ENCODE measurements at places on chromosomes 11 and 22. TPM values are rescaled to one million over a fixed set of nuclear protein-coding genes. Genes with fewer than 3 reads are reported as not detected.

DNA sequence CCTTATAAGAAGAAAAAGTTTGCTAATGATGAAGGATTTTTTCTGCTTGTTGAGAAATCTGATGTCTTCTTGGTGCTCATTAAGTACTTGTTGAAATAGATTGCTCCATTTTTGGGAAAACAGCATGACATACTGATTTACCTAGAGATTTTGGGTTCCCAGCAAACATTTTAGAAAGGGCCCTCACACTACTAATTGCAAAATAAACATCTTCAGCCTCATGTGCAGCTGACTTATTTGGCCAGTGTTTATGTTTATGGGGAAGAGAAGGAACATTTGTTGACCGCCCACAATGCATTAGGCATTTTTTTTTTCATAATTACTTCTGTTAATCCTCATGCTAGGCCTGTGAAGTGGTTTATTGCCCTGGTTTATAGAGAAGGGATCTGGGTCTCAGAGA is 40.1 kb downstream of the LDLRAD3 start:
- H3K36me3 ChIP-seq: no peaks in the 10 kb centered on the region
- H3K4me1 ChIP-seq: no peaks in the 10 kb centered on the region
- no peak overlapping the region for H3K4me3 ChIP-seq
- H3K27ac ChIP-seq: no peak overlapping the region
- DNase-seq: no peak

DNA sequence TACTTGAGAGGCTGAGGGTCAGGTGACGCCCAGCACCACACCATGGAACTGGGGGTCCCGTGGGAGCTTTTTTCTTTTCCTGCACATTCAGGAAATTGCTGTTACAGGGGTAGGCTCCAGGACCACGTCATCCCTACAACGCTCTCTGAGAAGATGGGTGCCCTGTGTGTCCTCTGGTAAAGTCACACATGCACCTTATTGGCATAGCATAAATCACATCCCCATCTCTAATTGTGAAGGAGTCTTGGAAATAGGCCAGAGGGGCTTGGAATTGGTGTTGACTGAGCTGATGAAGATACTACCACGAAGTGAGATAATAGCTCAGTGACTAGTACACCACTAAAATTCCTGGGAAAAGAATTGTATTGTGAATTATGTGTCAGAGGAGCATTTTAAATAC is 57.6 kb downstream of the TNRC6B start:
- no peak overlapping the region for H3K27ac ChIP-seq
- H3K27me3 ChIP-seq: no peaks in the 10 kb centered on the region
- H3K4me3 ChIP-seq: no peak overlapping the region
- H3K4me1 ChIP-seq: peaks cover 36% of the 10 kb centered on the region

DNA sequence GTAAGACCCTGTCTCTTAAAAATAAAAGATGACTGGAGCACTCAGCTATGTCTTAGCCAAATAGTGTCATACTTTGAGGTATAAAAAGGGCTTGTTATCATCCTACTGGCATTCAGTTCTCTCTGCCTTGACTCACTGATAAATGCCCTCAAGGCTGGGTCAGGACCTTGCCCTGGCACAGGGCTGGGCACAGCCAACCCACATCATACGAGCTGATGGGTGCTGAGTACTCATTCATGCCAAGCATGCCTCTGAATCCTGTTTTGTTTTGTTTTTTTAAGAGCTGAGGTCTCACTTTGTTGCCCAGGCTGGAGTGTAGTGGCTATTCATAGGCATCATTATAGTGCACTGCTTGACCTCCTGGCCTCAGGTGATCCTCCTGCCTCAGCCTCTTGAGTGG is 1.9 kb downstream of the SMTNL1 start:
- no peaks in the 10 kb centered on the region for H3K36me3 ChIP-seq
- no peaks in the 10 kb centered on the region for H3K27me3 ChIP-seq
- no peak overlapping the region for H3K27ac ChIP-seq
- no peaks in the 10 kb centered on the region for H3K4me1 ChIP-seq

- no peaks in the 10 kb centered on the region for H3K36me3 ChIP-seq
- DNase-seq: no peak
- no peak overlapping the region for H3K27ac ChIP-seq
- peaks cover 9% of the 10 kb centered on the region for H3K4me1 ChIP-seq
- H3K4me3 ChIP-seq: no peak overlapping the region
Observed at GRCh38 chr22:38450234-38450797, 4.7 kb downstream of the KCNJ4 start.

GRCh38 chr11:36510594-36510942 is 496 bp upstream of the TRAF6 start:
- H3K27ac ChIP-seq: peak overlapping the region; percentile 97
- no peaks in the 10 kb centered on the region for H3K36me3 ChIP-seq
- peaks cover 28% of the 10 kb centered on the region for H3K4me1 ChIP-seq
- H3K27me3 ChIP-seq: no peaks in the 10 kb centered on the region
- H3K4me3 ChIP-seq: peak overlapping the region; percentile 95

GRCh38 chr22:20641198-20641892 is 132.6 kb upstream of the SERPIND1 start:
- no peaks in the 10 kb centered on the region for H3K4me1 ChIP-seq
- H3K27ac ChIP-seq: no peak overlapping the region
- no peaks in the 10 kb centered on the region for H3K36me3 ChIP-seq
- no peaks in the 10 kb centered on the region for H3K27me3 ChIP-seq
- DNase-seq: no peak
- no peak overlapping the region for H3K4me3 ChIP-seq

- no peak overlapping the region for H3K4me3 ChIP-seq
- H3K4me1 ChIP-seq: peaks cover 19% of the 10 kb centered on the region
- H3K36me3 ChIP-seq: peaks cover 5% of the 10 kb centered on the region
Observed at GRCh38 chr11:75852406-75853017, 37.5 kb downstream of the UVRAG start.

GRCh38 chr22:35204807-35205775 is 52.2 kb upstream of the HMGXB4 start:
- H3K27me3 ChIP-seq: no peaks in the 10 kb centered on the region
- H3K4me3 ChIP-seq: no peak overlapping the region
- no peaks in the 10 kb centered on the region for H3K36me3 ChIP-seq
- no peaks in the 10 kb centered on the region for H3K4me1 ChIP-seq
- no peak for DNase-seq

DNA sequence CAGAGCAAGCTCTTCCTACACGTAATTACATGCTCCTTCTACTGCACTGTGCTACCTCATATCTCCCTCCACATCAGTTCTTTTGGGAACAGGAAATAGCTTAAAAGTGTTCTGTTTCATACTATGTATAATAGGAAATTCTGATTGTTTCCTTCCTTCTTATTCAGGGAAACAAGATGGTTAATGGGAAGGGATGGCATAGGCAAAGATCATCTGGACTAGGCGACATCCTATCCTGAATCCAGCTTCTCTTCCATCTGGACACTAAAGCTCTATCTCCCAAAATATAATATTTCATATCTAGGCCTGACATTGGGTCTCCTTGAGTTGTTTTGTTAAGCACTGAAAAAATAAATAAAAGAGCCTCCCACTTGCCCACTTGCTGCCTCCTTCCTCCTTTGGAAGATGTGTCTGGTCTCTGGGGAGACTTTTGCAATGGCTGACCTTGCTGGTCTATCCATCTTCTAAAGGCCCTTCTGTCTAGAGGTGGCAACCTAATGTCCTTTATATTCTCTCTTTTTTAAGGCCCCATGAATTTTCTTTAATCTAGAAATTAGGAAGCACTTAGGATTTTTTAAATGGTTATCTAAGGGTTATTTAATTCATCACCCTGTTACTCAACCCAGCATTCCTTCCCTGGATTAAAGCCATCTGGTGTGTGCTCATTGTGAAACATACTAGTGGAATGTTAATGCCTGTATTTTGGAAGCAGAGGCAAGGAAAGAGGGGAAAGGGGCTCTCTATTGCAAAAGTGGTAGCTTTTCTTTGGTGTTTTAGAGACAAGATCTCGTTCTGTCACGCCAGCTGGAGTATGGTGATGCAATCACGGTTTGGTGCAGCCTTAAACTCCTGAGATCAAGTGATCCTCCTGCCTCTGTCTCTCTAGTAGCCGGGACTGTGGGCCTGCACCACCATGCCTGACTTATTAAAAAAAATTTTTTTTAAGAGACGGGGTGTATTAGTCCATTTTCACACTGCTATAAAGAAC is 20.6 kb downstream of the CLMP start:
- H3K4me1 ChIP-seq: peaks cover 9% of the 10 kb centered on the region
- no peaks in the 10 kb centered on the region for H3K27me3 ChIP-seq
- H3K27ac ChIP-seq: peak overlapping the region; percentile 37
- peak; percentile 50 for DNase-seq
- H3K4me3 ChIP-seq: no peak overlapping the region

DNA sequence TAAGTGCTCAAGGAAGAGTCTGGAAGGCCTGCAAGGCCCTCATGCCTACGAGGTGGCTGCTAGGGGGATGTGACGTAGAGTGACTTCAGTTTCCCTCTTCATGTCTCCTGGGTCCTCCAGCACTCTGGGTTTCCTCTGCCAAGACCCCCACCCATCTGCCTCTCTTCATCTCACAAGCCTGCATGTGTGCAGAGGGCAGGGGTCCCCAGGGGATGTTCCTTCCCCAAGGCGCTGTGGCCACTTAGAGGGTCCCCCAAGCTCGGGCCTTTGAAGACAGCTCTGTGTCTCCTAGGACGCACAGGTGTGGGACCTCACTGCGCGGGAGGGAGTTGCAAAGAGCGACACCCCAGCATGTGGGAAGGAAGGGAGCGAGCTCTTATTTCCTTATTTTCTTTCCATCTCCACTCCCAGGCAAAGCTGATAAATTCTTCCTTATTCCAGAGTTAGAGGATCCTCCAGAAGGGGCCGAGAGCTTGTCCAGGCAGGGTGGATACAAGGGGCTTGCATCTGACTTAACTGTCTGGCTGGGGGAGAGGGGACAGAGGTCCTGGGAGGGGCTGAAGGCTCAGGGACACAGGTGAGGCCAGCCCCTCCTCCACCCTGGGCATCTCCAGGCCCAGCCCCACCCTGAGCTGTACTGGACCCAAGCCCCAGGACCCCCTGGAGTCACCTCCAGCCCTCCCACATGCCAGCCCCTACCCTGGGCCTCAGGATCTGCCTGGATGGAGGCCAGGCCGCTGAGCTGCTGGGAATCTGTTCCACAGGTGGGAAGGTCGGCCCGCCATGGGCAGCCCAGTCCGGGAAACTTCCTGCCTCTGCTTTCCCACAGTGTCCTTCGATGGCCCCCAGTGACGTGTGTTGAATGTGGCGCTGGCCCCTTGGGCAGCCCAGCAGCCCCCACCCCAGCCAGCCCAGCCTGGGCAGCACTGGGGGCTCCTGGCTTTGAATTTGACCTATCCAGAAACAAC is 59.7 kb upstream of the KCNQ1OT1 start:
- no peaks in the 10 kb centered on the region for H3K4me1 ChIP-seq
- H3K36me3 ChIP-seq: no peaks in the 10 kb centered on the region
- no peak overlapping the region for H3K27ac ChIP-seq

GRCh38 chr11:72231396-72232259 is 7.1 kb downstream of the INPPL1 start:
- DNase-seq: no peak
- peaks cover 12% of the 10 kb centered on the region for H3K4me1 ChIP-seq
- H3K27me3 ChIP-seq: no peaks in the 10 kb centered on the region
- peaks cover 80% of the 10 kb centered on the region for H3K36me3 ChIP-seq
- no peak overlapping the region for H3K27ac ChIP-seq

DNA sequence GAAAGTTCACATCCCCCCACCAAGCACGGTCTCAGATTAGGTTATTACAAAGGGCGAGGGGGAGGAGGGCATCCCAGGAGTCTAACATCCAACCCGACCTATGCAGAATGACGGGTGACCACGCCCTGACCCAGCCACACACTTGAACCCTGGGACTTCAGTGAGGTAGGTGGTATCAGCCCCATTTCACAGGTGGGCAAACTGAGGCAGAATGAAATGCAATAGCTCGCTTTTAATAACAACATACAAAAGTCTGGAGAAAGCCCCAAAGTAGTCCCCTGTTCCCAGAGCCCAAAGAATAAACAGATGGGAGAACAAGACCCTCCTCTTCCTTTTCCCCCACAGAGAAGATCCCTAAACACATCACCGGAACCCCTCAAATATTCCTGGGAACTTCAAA is 31.9 kb downstream of the NUP50 start:
- DNase-seq: no peak
- H3K4me1 ChIP-seq: no peaks in the 10 kb centered on the region
- H3K27me3 ChIP-seq: no peaks in the 10 kb centered on the region

GRCh38 chr11:512761-513595 is 5.9 kb upstream of the RNH1 start:
- H3K4me1 ChIP-seq: peaks cover 5% of the 10 kb centered on the region

- no peak for DNase-seq
- no peak overlapping the region for H3K4me3 ChIP-seq
- no peak overlapping the region for H3K27ac ChIP-seq
Observed at GRCh38 chr11:68345776-68346461, 33.5 kb downstream of the LRP5 start.

- H3K4me3 ChIP-seq: peak overlapping the region; percentile 13
- no peak overlapping the region for H3K27ac ChIP-seq
- no peaks in the 10 kb centered on the region for H3K27me3 ChIP-seq
- H3K4me1 ChIP-seq: peaks cover 12% of the 10 kb centered on the region
- no peaks in the 10 kb centered on the region for H3K36me3 ChIP-seq
- DNase-seq: no peak
Observed at GRCh38 chr11:83063073-83063754, 8.5 kb downstream of the RAB30 start.

C22orf31 gene
- total RNA-seq: not detected

OR5A1 gene
- not detected for total RNA-seq

NRGN gene
- 70.0 TPM for total RNA-seq

HTR3A gene
- total RNA-seq: not detected

TRPC6 gene
- 62.9 TPM for total RNA-seq

UCP3 gene
- total RNA-seq: 3.2 TPM

FAM180B gene
- total RNA-seq: 0.14 TPM

POLD3 gene
- total RNA-seq: 20.8 TPM

OR5B21 gene
- not detected for total RNA-seq

LRRC56 gene
- 11.5 TPM for total RNA-seq

SCUBE2 gene
- total RNA-seq: 8.4 TPM

TP53AIP1 gene
- not detected for total RNA-seq

KCNJ1 gene
- 0.20 TPM for total RNA-seq
